IPS DF 6.9 (cell line): ENCODE measurements at places on chromosomes 13 and 19.

GRCh38 chr13:110518226-110518525 is 43.3 kb downstream of the RAB20 start:
- no peak for DNase-seq

GRCh38 chr19:1575323-1576241 is 7.5 kb upstream of the MEX3D start:
- DNase-seq: no peak

GRCh38 chr13:110403315-110403714 is 96.2 kb downstream of the COL4A2 start:
- no peak for DNase-seq

- no peak for DNase-seq
Measured at GRCh38 chr13:63149375-63149774, 1733.7 kb upstream of the PCDH20 start.

DNA sequence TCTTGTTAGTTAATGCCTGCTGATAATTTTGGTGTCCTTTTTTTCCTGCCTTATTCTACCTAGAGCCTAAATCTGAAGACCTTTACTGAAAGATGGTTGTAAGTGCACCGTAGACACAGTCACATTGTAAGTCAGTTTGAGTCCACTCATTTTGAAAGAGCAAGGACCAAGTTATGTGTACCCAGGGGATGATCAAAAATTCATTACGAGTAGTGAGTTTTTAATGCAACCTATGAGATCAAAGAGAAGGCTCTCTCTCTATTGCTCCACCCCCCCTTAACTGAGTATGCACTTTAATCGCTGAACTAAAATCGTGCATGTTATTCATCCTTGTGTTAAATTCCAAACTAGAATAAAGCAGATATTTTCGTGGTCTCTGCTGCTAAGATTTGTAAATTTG is 1.8 kb downstream of the RAP2A start:
- DNase-seq: no peak

GRCh38 chr19:49058562-49058961 is 1.0 kb upstream of the CGB7 start:
- DNase-seq: no peak

- no peak for DNase-seq
Measured at GRCh38 chr19:33472226-33472625, 49.4 kb downstream of the PEPD start.

- DNase-seq: no peak
Measured at GRCh38 chr19:45160870-45161737, at the start of gene NKPD1. Gene NKPD1, minus strand, starts transcription at chr19:45160982. Its CDS starts 832 bp downstream, at chr19:45160150.

DNA sequence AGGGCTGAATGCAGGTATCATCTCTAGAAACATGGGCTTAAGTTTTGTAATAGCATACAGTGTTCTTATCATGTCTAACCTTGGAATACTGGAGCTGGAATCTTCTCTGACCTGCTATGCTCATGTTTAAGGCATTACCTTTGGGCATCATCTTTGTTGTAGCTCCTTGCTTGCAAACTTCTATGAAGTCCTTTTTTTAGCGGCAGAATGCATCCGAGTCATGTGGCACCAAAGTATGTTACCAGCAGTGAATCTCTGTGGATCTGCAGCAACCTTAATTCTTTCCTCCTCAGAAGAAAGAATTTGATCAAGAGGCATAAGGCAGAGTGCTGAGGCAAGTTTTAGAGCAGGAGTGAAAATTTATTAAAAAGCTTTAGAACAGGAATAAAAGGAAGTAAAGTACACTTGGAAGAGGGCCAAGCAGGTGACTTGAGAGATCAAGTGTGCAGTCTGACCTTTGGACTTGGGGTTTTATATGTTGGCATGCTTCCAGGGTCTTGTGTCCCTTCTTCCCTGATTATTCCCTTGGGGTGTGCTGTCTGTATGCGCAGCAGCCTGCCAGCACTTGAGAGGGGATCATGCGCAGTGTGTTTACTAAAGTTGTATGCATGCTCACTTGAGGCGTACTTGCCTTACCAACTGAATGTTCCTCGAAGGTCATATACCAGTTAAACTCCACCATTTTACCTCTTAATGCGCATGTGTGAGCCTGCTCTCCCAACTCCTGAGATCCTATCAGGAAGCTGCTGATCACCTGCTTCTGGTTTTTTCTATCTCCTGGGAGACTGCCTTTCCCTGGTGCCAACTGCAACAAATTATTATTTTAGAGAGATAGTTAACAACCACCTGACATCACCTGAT is 115.5 kb downstream of the LACC1 start:
- no peak for DNase-seq

GRCh38 chr19:9054765-9055164 is 32.1 kb upstream of the OR1M1 start:
- no peak for DNase-seq

GRCh38 chr13:97621631-97622030 is 187.7 kb downstream of the RAP2A start:
- peak; percentile 7 for DNase-seq
